Uterus (tissue), 4 donors: ENCODE measurements at places on chromosomes 7 and 10. TPM values are rescaled to one million over a fixed set of nuclear protein-coding genes. Genes with fewer than 3 reads are reported as not detected.

GRCh38 chr7:40680657-40681056 lies 545.9 kb downstream of the SUGCT start:
- DNase-seq, result no peak
- no peak overlapping the region for H3K27ac ChIP-seq
- no peaks in the 10 kb centered on the region for H3K4me1 ChIP-seq
- H3K4me3 ChIP-seq, result no peak overlapping the region
- no peaks in the 10 kb centered on the region for H3K27me3 ChIP-seq
- H3K36me3 ChIP-seq, result no peaks in the 10 kb centered on the region

GRCh38 chr10:102457591-102458150 lies 6.3 kb upstream of the C10orf95 start:
- H3K36me3 ChIP-seq, result no peaks in the 10 kb centered on the region
- H3K27me3 ChIP-seq, result no peaks in the 10 kb centered on the region
- H3K4me1 ChIP-seq, result no peaks in the 10 kb centered on the region

DNA sequence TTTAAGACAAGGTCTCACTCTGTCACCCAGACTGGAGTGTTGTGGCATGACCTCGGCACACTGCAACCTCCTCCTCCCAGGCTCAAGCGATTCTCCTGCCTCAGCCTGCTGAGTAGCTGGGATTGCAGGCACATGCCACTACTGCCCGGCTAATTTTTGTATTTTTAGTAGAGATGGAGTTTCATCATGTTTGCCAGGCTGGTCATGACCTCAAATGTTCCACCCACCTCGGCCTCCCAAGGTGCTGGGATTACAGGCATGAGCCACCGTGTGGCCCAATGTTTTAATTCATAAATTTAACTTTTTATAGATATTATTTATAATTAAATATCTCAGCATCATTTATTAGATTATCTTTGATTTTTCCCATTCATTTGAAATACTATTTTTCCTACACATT lies 658.0 kb upstream of the NRG3 start:
- H3K4me3 ChIP-seq, result no peak overlapping the region
- no peak for DNase-seq
- H3K27me3 ChIP-seq, result no peaks in the 10 kb centered on the region
- no peaks in the 10 kb centered on the region for H3K4me1 ChIP-seq
- H3K36me3 ChIP-seq, result no peaks in the 10 kb centered on the region
- no peak overlapping the region for H3K27ac ChIP-seq

GRCh38 chr7:51230324-51230625 lies 86.3 kb downstream of the COBL start:
- no peak overlapping the region for H3K4me3 ChIP-seq
- DNase-seq, result no peak
- H3K27ac ChIP-seq, result no peak overlapping the region

DNA sequence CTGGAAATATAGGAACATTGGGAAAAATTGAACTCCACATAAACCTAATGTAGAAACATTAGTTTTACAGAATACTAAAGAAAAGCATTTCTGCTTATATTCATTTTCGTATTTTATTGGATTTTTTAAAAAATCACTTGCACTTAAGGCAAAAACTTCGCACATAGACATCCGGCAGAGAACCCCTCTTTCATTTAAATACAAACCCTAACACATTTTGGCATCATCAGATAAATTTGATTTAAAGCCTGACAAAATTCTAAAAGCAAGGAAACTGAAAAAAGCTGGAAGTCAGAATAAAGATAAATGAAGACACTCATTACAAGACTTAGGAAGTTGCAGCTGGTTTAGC lies 396 bp upstream of the EXOC4 start:
- no peak for DNase-seq
- H3K27ac ChIP-seq, result no peak overlapping the region
- H3K36me3 ChIP-seq, result no peaks in the 10 kb centered on the region

DNA sequence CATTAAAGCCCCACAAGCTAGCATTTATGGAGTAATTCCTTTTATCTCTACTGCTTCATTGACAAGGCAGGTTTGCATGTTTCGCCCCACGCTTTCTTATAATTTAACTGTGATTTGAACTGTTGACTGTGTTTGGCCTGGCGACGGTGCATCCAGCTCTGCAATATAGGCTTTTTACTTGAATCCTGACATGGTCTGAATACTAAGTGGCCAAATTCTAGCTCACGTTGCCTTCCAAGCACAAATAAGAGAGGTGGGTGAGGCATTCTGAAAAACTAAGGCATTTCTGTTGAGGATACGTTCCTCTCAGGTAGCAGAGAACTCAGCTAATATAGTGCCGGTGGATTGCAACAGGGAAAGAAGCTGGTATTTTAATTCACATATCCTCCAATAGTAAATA lies 61.8 kb downstream of the NRP1 start:
- no peak for DNase-seq
- H3K27ac ChIP-seq, result peak overlapping the region; percentile 70
- H3K36me3 ChIP-seq, result no peaks in the 10 kb centered on the region
- H3K27me3 ChIP-seq, result no peaks in the 10 kb centered on the region
- H3K4me1 ChIP-seq, result peaks cover 7% of the 10 kb centered on the region

GRCh38 chr10:122435212-122435827 lies 19.1 kb upstream of the ARMS2 start:
- no peaks in the 10 kb centered on the region for H3K36me3 ChIP-seq
- DNase-seq, result no peak
- H3K27ac ChIP-seq, result no peak overlapping the region
- no peaks in the 10 kb centered on the region for H3K27me3 ChIP-seq
- H3K4me3 ChIP-seq, result no peak overlapping the region

DNA sequence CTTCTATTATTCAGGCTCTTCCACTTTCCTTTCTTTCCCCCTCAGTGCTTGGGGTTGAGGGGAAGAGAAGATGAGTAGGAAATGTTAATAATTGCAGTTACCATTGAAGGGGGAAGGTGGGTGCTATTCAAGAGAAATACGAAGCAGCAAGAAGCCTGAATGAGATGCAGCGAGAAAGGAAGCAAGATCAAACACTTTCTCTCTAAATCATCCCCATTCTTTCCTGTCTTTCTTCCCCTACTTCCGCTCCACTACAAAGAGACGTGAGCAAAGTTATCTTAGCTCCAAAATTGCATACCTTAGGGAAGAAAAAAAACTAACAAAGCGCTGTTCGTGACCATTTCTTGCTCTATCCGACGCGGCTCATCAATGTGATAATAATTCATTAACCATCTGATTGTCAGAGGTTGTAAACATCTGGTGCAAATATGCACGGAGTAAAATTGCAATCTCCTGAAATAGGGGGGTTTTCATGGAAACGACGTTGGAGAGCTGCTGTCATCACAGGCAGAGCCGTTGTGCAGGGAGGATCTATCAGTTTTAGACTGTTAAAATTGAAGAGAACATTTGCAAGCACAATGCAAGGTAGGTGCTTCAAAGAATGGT lies 15.2 kb upstream of the PARD3 start:
- no peak overlapping the region for H3K4me3 ChIP-seq
- DNase-seq, result no peak
- H3K4me1 ChIP-seq, result no peaks in the 10 kb centered on the region
- no peaks in the 10 kb centered on the region for H3K27me3 ChIP-seq

DNA sequence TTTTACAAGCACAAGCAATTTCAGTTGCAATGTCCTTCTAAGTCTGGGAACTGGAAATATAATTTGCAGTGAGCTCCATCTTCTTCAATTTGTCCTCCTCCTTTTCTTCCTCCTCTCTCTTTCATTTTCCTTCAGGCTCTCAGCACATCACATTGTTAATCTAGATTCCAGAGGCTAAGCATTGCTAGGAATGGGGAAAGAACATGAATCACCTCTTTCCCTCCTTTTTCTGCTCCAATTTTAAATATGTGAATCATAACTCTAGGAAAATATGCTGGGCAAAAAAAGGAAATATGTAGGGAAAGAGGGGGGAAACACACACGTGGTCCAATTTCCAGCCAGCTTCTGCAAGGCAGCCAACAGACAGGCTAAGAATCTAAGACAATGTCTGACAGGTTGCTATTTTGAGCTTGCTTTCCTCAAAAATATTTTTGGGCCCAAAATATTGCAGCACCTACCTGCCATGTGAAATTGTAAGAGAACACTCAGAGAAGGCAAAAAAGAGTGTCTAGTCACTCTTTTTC lies 72.7 kb upstream of the NUPR2 start:
- no peak overlapping the region for H3K4me3 ChIP-seq
- H3K4me1 ChIP-seq, result no peaks in the 10 kb centered on the region
- no peaks in the 10 kb centered on the region for H3K36me3 ChIP-seq
- no peak for DNase-seq
- no peak overlapping the region for H3K27ac ChIP-seq
- no peaks in the 10 kb centered on the region for H3K27me3 ChIP-seq

DNA sequence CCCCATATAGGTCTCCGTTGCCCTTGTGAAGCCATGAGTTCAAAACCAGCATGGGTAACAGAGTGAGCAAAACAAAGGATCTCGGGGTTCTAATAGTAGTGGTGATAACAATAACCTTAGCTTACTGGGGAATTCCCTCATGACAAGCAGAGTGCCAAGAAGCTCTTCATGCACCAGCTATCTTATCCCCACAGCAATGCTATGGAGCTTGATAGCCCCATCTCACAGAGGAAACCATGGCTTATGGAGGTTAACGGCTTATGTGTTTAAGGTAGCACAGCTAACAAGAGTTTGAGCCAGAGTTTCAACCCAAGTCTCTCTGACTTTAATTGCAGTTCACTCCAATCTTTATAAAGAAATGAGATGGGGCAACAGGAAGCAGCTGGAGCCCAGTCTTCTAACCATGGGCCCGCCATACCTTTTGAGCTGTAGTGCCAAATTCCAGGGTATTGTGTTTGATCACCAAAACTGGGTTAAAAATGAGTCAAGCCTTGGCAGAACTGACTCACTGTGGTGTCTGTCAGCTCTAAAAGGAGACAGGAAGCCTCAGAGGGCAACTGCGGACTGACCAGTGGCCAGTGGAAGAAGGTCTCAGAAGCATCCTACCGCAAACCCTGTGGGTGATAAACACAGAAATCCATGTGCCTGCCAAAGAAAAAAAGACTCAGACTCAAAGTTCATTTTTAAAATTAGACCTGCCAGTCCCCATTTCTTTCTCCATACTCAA lies 16.5 kb upstream of the PLAU start:
- DNase-seq, result no peak
- H3K27ac ChIP-seq, result no peak overlapping the region
- H3K36me3 ChIP-seq, result no peaks in the 10 kb centered on the region
- H3K27me3 ChIP-seq, result no peaks in the 10 kb centered on the region
- no peak overlapping the region for H3K4me3 ChIP-seq

GRCh38 chr10:14676732-14677131 lies 98.0 kb downstream of the FAM107B start:
- no peaks in the 10 kb centered on the region for H3K27me3 ChIP-seq
- no peak overlapping the region for H3K27ac ChIP-seq
- DNase-seq, result no peak
- no peaks in the 10 kb centered on the region for H3K36me3 ChIP-seq

GRCh38 chr10:122298598-122299301 lies 27.7 kb downstream of the BTBD16 start:
- no peaks in the 10 kb centered on the region for H3K27me3 ChIP-seq
- no peak overlapping the region for H3K4me3 ChIP-seq
- H3K4me1 ChIP-seq, result no peaks in the 10 kb centered on the region

DNA sequence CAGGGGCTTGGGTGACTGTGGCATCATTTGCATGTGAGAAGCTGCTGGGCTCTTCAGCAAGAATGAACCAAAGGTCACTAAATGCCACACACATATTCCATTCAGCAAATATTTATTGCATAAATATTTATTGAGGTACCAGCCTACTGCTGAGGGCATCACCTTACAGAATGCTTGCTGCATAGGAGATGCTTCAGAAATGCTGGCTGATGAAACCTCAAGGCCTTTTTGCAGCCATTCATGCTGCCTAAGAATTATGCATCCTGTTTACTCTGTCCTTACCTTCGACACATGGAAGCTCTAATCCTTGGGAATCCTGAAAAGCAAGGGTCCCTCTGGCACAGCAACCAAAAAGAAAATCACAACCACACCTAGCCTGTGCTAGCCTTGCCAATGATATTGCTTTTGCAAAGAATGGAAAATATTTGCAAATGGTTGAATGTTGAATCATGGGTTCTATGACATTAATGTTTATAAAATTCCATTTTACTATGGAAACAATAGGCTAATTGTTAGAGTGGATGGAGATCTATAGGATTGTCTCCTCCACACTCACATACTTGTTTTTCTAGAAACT lies 79.6 kb downstream of the PCGF5 start:
- no peaks in the 10 kb centered on the region for H3K4me1 ChIP-seq
- no peaks in the 10 kb centered on the region for H3K36me3 ChIP-seq
- H3K4me3 ChIP-seq, result no peak overlapping the region
- no peak overlapping the region for H3K27ac ChIP-seq
- DNase-seq, result no peak

- no peaks in the 10 kb centered on the region for H3K27me3 ChIP-seq
- H3K4me1 ChIP-seq, result no peaks in the 10 kb centered on the region
- H3K27ac ChIP-seq, result no peak overlapping the region
- no peaks in the 10 kb centered on the region for H3K36me3 ChIP-seq
These were observed 11.1 kb upstream of the CRTAC1 start for GRCh38 chr10:98041352-98042043.

- H3K36me3 ChIP-seq, result no peaks in the 10 kb centered on the region
- DNase-seq, result no peak
- H3K27me3 ChIP-seq, result no peaks in the 10 kb centered on the region
- no peaks in the 10 kb centered on the region for H3K4me1 ChIP-seq
These were observed 81.4 kb downstream of the ADCYAP1R1 start for GRCh38 chr7:31133497-31133896.

DNA sequence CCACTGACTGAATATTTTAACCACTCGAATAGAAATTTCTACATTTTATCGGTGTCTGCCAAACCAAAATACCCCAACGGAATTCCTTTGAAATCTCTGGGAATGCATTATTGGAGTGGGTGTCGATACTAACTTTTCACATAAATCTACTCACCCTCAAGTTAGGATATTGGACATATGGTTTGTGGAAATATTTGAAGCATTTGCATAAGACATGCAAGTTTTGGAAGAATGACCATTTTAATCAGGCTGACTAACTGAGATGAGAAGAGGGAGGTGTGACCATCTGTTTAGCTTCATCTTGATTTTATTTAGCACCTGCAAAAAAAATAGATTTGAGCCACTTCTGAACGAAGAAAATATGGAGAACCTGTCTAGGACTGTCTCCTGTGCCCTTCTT lies 61.2 kb downstream of the KLF6 start:
- H3K27me3 ChIP-seq, result no peaks in the 10 kb centered on the region
- no peak for DNase-seq
- H3K36me3 ChIP-seq, result no peaks in the 10 kb centered on the region
- H3K4me1 ChIP-seq, result no peaks in the 10 kb centered on the region
- no peak overlapping the region for H3K4me3 ChIP-seq

NRCAM gene
- 2.0 TPM for total RNA-seq

TAS2R41 gene
- not detected for total RNA-seq

ZC3HAV1L gene
- 38.9 TPM for total RNA-seq

HTRA1 gene
- total RNA-seq, result 153 TPM

ARHGEF35 gene
- 4.2 TPM for total RNA-seq

CALHM1 gene
- total RNA-seq, result not detected

HMX3 gene
- total RNA-seq, result not detected

SLC13A1 gene
- total RNA-seq, result not detected
